ENCODE measurements at places on chromosomes 11 and 22.

GRCh38 chr11:44912270-44912987, 38.3 kb downstream of the TP53I11 start:
- no peak for DNase-seq

DNA sequence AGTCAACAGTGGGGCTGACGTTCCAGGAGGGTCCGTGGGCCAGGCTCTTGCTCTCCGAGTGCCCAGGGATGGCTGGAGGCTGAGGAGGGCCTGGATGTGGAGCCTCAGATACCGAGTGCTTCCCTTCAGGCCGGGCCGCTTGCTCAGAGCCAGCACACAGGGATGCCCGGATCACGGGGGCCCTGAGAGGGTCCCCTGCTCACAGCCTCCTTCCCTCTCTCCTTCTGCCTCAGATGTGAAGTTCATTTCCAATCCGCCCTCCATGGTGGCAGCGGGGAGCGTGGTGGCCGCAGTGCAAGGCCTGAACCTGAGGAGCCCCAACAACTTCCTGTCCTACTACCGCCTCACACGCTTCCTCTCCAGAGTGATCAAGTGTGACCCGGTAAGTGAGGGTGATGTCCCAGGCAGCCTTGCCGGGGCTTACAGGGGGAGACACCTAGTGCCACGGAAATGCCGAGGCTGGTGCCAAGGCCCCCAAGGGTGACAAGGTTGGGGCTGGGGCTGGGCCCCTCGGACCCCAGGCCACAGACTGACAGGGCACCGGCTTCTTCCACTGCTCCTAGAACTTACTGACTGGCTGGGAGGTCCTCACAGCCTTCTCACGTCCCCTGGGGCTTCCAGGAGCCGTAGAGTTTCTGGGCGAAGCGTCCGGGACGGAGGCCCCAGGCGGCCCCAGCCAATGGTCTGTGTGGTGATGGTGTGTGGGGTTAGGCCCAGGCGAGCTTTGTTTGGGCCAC, 7.0 kb downstream of the CCND1 start:
- no peak for DNase-seq

- DNase-seq = no peak
Observed at GRCh38 chr11:34960277-34960676, 43.9 kb downstream of the PDHX start.

DNA sequence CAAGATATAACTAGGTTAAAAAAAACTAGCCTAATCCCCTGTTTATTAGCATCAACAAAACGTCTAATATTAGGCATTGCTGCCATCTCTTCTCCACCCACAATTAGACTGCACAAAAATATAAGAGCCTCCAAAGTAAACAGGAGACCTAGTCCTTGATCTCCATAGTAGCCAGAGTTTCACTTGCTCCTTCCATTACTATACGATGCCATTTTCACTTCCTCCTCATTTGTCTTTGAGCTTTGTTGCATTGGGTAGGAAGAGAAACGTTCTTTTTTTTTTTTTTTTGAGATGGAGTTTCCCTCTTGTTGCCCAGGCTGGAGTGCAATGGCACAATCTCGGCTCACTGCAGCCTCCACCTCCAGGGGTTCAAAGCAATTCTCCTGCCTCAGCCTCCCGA, 42.3 kb upstream of the RDX start:
- no peak for DNase-seq

DNA sequence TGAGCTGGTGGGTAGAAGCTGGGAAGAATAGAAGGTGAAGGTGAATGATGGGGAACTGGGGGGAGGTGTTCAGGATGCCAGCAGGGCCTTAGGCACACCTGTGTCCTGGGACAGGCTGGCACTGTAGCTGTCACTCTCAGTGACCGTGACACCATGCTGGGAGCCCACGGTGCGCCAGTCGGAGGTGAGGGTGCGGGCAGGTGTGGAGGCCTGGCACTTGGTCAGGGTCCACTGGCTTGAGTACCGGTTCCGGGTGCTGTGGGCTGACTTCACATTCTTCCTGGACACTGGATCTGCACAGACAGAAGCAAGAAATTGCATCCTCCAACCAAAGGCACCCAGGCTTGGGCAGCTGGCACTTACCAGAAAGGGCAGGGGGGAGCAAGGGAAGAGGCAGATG, 103.8 kb downstream of the CEP164 start:
- DNase-seq = no peak

GRCh38 chr11:117376517-117376916, 48.9 kb downstream of the CEP164 start:
- DNase-seq = no peak

DNA sequence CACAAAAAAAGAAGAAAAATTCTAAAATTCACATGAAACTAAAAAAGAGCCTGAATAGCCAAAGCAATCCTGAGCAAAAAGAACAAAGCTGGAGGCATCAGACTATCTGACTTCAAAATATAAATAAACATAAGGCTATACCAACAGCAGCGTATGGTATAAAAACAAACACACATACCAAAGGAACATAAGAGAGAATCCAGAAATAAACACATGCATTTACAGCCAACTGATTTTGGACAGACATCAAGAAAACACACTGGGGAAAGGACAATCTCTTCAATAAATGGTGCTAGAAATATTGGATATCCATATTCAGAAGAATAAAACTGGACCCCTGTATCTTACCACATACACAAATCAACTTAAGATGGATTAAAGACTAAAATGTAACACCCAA, 2.8 kb upstream of the MTMR2 start:
- no peak for DNase-seq

GRCh38 chr11:125124618-125124992, 13.2 kb upstream of the TMEM218 start:
- DNase-seq = no peak

GRCh38 chr11:96194581-96195374, 148.2 kb downstream of the MAML2 start:
- DNase-seq = no peak

DNA sequence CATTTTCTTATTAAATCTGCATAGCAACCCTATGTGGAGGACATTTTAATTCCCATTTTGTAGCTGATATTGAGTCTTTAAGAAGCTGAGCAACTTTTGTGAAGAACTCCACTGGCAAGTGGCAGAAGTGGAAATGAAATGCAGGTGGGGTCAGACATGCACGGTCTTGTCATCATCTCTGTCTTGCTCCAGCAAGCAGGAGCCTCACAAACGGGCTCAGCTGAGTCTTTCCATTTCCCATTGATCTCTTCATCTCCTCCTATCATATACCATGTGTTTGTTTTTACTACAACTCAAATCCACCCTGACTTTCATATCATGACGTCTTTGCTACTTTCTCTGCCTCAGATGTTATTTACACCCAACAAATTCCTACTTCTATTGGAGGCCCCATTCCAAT, 97.9 kb upstream of the TENM4 start:
- no peak for DNase-seq

DNA sequence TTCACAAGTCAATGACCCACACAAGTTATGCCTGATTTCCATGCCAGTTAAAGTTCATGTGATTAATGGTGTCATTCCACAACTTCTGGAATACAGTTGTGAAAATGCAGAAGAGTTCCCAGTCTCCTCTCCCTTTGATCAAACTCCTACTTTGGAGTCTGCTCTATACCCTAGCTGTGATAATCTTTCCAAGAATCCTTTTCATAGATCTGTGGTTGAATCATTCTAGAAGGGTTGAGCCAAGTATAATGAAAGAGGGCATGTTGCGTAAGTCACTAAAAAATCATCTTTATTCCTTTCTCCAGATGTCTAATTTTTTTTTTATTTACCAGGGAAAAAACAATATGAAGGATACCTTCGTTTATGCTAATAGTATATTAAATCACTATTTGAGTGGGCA, 89.7 kb upstream of the CARD18 start:
- DNase-seq = no peak

DNA sequence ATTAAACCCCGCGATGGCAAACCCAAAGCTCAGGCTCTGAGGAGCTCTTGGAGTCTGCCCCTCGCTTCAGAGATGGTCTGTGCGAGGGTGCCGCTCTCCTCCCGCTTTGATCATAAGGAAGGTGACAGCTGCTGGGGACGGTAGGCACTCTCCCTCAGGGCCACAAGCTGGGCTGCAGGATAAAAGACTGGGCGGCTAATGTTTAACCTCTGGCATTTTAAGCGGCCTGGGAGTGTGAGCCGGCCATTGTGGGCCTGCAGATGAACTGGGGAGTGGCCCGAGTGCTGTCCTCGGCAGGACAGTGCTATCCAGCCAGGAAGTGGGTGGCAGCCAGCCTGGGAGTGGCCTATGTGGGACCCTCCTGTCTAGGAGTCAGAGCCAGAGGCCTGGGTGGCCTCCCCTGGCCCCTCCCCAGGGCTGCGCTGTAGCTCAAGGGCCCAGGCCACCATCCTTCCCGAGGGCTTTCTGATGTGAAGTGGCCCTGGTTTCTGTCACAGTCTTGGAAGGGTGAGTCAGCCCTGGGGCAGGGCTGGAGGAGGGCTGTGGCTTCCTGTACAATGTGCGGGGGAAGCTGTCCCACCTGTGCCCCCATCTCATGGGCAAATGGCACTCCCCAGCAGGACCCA, 58.7 kb upstream of the PRODH start:
- no peak for DNase-seq

DNA sequence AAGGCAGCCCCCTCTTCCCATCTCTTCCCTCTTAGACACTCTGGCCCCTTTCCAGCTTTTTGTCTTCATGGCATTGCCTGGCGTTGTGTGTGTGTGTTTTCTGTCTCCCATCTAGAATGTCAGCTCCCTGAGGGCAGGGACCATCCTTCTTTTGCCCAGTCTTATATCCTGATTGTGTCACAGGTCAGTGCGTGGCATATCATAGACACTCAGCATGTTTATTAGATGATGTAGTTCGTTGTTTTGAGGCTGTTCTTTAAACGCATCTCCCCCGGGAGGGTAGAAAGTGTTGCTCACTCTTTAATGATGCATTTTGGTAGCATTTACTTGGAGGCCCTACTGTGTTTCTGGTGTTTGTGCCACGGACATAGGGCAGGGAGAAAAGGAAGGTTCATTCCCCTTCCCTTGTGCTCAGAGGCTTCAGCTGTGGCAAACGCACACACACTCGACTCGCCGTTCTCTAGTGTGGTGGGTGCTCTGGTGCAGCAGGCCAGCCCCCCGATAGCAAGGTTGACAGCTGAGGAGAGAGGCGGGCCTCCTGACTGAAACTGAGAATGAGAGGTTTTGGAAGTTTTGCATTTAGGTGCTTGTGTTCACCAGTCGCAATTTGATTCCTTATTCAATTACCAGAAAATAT, 60.2 kb downstream of the TNRC6B start:
- DNase-seq = no peak

DNA sequence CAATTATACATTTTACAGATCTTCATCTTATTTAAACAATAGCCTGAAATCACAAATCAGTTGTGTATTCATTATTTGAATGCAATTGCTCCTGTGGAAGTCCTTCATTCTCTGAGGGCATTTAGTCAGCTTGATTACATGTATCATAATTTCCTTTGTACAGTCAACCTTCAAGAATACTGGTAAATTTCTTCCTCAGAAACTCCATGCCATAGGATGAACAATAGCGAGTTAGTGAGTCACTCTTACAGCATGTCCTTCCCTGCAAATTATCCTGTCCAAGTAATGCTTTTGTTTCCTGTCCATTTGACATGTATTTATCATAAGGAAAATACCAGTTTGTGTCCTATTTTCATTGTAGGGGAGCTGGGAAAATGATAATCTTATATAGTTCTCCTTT, 3.8 kb downstream of the OR10S1 start:
- no peak for DNase-seq

- no peak for DNase-seq
Observed at GRCh38 chr11:27514558-27514957, 8.0 kb upstream of the LIN7C start.

All from D341Med (cell line).